Iris pigment epithelial cell (primary cell): ENCODE measurements at places on chromosomes 2 and 18.

GRCh38 chr2:3160751-3161330, 216.8 kb downstream of the EIPR1 start:
- peak; percentile 71 for DNase-seq

DNA sequence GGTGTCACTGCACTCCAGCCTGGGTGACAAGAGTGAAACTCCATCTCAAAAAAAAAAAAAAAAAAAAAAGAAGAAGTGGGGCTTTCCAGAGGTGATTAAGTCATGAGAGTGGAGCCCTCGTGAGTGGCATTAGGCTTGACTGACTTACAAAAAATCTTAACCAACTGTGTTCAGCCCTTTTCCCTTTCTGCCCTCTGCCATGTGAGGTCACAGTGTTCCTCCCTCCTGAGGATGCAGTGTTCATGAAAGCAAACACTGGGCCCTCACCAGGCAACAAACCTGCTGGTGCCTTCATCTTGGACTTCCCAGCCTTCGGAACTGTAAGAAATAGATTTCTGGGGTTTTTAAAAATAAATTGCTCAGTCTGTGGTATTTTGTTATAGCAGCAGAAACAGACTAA, 37.0 kb upstream of the METTL21A start:
- no peak for DNase-seq

DNA sequence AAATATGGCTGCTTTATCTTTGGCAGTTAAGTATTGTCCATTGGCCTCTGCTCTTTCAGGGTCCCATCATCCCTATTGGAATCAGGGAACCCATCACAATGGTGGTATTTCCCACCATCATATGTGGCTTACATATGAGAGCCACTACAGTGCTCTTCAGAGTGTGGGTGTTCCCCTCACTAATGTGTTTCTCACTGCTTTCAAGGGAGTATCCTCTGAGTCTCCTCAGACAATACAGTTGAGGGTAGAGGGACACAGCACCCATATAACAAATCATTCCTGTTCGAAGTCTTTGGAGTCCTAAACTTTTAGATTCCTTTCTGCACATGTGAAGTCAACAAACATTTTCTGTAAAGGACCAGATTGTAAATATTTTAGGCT, 48.8 kb upstream of the DNAJC10 start:
- DNase-seq: no peak

DNA sequence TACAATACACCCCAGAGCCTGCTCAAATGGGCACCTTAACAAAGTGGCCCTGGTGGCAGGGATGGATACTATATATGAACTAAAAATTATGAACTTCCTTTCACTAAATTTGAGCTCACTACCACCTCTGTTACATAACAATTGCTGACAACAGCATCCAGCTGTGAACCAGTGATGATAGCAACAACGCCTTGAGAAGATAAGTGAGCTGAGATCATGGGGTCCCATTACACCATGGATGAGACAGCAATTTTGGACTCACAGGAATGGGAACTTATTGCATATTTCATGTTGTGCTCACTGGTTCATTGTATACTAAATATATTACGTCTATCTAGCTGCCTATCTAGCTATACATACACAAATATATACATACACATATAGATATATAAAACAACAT, 16.9 kb upstream of the ALMS1 start:
- no peak for DNase-seq

DNA sequence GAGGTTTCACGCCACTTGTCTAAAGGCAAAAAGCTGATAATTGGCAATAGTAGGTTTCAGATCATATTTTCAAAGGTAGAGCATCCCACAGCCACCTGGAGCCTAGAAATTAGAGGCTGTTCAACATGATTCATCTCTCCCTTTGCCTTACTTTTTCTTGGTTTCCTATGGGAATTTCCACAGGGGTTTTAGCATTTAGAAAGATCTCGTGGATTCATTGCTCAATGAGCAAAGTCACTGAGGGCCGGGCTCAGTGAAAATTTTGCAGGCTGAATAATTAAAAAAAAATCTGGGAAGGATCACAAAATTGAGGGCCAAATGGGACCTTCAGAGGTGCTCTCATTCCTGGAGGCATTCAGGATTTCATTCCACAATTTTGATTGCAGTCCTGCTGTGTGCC, 137.1 kb downstream of the VAPA start:
- no peak for DNase-seq
